ENCODE measurements at places on chromosomes 7 and 10.

- DNase-seq: no peak
Measured at GRCh38 chr10:15563246-15563645, 156.5 kb downstream of the ITGA8 start.

GRCh38 chr10:93875032-93875358 lies 18.8 kb upstream of the SLC35G1 start:
- DNase-seq: no peak

GRCh38 chr7:815284-816216 lies 16.7 kb upstream of the SUN1 start:
- no peak for DNase-seq

GRCh38 chr10:24872790-24873182 lies 79.6 kb downstream of the PRTFDC1 start:
- DNase-seq: no peak

DNA sequence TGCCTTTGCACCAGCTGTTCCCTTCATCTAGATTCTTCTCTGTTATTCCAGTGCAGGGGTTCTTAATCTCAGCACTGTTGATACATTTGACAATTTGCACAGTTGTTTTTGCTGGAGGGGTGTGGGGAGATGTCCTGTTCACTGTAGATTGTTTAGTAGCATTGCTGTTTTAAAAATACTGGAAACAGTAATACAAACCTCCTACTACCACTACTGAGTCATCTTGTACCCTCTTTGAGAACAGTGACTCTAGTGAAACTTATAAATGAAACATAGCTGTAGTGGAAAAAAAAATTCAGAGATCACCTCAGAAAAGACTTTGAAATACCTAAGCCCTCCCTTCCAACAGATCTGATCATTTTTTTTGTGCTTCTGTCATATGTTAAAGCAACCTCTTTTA lies 154.8 kb upstream of the TMEM196 start:
- no peak for DNase-seq

DNA sequence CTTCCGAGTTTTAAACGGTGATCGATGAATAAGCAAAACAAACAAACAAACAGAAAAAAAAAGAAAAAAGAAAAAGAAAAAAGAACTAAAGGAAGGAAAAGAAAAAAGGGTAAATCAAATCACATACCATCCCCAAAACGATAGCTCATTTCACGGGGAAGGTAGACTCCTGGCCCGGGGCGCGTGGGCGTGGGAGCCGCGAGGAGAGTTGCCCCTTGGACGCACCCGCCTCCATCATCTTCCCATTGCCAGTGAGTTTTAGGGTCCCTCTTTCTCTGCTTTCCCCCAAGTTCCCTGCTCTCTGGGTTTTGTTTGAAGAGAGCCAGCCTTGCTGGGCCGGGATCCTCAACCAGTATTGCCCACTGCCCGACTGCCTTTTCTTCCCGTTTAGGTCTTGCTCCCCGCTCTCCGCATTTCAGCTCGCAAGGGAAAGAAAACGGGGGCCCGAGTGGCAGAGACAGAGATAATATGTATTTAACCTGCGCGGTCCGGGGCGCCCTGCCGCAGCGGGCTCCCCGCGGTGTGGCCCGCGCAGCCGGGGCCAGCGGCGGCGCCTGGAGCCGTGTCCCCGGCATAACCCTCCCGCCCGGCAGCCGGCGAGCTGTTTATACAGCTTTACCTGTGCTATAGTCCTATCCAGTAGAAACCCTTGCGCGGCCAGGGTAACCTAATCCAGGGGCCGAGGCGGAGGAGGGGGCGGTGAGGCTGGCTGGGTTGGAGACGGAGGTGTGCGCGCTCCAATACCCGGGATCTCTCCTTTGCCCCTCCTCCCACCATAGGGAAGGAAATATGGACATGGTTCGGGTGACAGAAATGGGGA lies 5.2 kb upstream of the GATA3 start:
- DNase-seq: no peak

DNA sequence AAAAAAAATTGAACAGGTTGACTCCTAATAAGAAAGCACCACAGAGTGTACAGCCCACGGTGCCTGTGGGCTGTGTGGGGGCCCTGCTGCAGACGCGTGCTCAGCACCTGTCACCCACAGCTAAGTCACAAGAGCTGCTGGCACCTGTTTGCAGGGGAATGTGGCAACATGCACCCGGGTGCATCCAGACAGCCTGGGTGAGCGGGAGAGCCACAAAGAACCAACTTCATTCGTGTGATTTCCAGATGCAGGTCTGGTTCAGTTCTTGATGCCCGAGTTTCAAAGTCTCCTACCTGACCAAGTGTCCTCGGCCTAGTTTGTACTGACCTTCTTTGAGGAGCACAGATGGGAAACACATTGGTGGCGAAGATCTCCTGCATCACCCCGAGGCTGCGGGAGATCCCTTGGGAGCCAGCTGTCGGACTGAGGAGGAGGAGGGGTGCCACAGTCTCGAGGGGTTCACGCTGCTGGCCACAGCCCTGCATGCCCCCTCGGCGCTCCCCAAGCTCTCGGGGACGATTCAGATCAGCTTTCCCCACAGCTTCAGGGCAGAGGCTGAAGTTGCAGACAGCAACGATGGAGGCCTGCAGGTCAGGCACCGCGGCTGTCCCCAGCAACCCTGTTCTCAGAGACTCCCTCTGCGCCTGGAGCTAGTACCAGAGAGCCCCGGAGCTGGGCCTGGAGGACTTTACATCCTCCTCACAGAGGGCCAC lies 35.3 kb downstream of the AMZ1 start:
- DNase-seq: no peak

GRCh38 chr10:57979956-57980355 lies 287.7 kb downstream of the IPMK start:
- no peak for DNase-seq

- no peak for DNase-seq
Measured at GRCh38 chr10:122234416-122234815, 36.7 kb upstream of the BTBD16 start.

DNA sequence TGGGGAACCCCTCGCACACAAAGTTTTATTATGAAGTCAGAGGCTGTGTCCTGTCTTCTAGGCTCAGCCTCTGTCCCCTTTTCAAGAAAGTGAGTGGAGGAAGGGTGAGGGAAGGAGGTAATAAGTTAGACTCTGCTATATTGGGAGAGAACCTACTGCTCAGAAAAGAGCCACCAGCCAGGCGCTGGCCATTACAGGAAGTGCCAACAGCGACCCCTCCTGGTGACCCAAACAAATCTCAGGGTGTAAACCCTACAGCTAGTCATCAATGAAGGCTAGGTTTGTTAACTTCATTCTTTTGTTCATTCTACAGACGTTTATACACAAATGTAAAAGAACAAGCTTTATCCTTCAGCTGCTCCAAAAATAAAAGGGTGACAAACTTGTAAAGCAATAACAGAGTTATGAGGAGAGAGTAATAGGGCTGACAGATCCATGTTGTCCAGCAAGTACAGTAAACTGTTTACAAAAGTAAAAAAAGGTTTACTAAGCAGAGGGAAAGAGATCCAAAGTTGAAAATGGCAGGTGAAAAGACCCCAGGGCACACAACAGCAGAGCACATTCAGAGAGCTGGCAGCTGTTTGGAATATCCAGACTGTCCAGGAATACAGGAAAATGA lies 82.7 kb downstream of the FAM204A start:
- DNase-seq: no peak

GRCh38 chr10:24207781-24208611 lies 942 bp upstream of the KIAA1217 start:
- DNase-seq: no peak

GRCh38 chr7:69105092-69105491 lies 493.2 kb upstream of the AUTS2 start:
- no peak for DNase-seq

DNA sequence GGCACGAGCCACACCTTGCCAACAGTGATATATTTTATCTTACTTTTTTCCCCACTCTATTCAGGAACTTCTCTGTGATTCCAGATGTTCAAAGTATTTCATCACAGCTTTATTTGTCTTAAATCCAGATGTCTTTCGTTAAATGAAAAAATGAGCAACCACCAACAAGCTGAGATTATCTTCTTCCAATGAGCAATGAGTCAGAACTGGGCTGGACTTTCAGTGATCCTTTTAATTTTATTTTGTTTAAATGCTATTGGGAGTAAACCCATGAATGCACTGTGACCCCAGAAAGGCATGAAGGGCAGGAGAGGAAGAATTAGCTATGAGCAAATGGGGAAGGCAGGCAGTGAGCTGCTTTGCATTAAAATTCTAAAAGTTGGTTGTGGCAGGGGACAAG lies 77.6 kb upstream of the IMMP2L start:
- no peak for DNase-seq

DNA sequence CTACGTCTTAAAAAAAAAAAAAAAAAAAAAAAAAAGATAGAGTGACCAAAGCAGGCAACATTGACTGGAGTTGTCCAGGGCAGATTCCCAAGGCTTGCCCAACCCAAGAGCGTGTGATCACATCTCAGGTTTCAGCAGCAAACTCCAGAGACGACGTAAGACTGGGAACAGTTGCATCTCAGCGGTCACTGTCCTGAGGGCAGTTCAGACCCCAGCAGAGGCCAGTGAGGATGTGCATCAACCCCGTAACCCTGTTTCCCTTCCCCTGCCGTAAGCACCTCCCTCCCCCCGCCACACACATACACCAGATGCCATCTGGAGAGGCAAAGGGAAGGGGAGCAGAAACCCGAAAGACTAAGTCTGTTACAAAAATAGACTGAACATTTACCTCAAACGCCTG lies 19.3 kb upstream of the TOMM7 start:
- no peak for DNase-seq

GRCh38 chr10:22598478-22598877 lies 115.9 kb downstream of the PIP4K2A start:
- DNase-seq: no peak

- no peak for DNase-seq
Measured at GRCh38 chr10:123398180-123398591, 244.0 kb downstream of the BUB3 start.

- no peak for DNase-seq
Measured at GRCh38 chr10:78956391-78956790, 112.4 kb upstream of the ZMIZ1 start.

GRCh38 chr7:47427051-47427643 lies 154.8 kb downstream of the TNS3 start:
- DNase-seq: no peak

- DNase-seq: no peak
Measured at GRCh38 chr10:110029450-110029849, 21.7 kb downstream of the ADD3 start.

- no peak for DNase-seq
Measured at GRCh38 chr10:125035588-125036295, 93.8 kb downstream of the ZRANB1 start.

DNA sequence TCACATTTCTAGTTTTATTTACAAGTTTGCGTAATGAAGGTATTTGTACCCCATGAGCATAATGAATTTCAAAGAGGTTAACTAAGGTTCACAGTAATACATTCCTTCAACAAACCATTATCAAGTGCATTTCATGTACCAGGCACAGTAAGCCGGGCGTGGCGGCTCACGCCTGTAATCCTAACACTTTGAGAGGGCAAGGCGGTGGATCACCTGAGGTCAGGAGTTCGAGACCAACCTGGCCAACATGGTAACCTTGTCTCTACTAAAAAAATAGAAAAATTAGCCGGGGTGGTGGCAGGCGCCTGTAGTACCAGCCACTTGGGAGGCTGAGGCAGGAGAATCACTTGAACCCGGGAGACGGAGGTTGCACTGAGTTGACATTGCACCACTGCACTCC lies 4.3 kb upstream of the EIF3A start:
- DNase-seq: no peak

DNA sequence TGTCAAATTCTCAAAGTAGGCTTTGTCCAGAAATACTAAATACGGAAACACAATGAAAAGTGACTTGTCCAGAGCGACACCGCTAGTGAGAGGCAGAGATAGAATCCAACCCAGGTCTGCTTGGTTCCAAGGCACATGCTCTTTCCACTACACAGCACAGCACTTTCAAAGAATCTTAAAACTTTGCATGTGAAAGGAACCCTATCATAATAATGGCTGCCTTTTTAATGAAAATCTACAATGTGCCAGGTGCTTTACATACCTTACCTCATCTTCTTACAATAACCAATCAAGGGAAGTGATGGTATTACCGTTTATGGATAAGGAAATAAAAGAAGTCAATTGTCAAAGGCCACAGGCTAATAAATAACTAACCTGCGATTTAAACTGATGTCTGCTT lies 2.6 kb downstream of the CHCHD3 start:
- no peak for DNase-seq

DNA sequence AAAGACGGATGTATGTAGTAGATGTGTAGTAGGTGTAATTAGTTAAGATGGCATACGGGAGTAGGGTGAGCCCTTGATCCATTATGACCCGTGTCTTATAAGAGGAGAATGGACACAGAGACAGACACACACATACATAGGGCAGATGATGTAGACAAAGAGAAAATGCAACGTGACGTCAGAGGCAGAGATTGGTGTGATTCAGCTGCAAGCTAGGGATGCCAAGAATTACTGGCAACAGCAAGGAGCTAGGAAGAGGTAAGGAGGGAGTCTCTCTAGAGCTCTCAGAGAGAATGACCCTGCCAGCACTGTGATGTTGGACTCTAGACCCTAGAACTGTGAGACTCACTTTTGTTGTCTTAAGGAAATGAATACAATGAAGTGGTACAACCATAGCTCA lies 247.0 kb upstream of the HABP2 start:
- no peak for DNase-seq

- no peak for DNase-seq
Measured at GRCh38 chr7:40612298-40612697, 477.5 kb downstream of the SUGCT start.

DNA sequence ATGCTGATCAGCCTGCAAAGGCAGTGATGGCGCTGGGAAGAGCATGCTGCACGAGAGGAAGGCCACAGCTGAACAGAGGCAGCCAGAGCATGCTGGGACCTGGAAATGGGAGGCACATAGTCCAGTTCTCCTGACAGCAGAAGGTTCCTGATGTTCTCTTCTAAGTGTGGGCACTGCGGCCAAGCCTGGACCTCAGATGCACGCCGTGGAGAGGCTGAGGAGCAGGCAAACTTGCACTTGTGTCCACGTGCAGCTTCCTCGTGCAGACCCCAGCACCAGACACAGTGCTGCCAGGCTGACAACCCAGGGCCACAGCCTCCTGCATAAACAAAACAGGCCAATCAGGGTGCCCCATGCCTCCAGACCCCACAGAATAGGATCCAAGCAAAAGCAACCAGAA lies 93.5 kb upstream of the LANCL2 start:
- no peak for DNase-seq

DNA sequence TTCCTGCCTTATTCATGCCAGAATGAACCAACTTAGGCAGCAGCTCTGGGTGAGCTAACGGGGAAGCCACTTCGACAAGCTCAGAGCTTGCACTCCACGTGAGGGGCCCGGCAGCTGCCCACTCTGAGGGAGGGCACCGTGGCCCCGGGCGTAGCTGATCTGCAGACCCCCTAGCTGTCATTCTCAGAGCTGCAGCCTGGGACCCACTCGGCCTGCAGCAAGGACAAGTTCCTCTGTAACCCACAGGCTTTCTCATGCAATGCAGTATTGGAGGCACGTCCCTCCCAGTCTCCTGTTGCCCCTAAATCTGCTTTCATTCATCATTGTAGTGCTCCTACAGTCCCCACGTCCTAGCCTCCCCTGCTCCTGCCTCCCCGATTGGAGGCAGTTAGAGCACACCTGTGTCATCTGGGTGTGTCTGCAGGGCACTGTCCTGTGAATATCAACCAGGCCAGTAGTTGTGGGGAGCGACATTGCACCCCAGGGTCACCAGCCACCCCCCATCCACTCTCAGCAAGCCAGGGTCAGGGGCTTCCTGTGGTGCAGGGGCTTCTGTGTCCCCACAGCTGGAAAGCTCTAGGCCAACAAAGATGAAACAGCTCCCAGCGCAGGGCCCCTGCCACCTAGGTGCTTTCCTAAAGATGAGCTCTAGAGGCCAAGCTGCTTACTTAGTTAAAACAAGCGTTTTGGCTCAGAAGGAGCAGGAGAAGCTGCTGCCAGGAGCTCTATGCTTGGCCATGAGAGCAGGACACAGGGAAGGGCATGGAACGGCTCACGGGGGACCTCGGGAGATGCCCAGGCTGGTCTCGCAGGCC lies 333.6 kb downstream of the ADARB2 start:
- DNase-seq: no peak
